Testis (tissue), 5 donors: ENCODE measurements at places on chromosomes 3 and 15. TPM values are rescaled to one million over a fixed set of nuclear protein-coding genes. Genes with fewer than 3 reads are reported as not detected.
A peak's percentile ranks its signal among the peaks of the same experiment; 100 is the strongest.

GRIP2 gene
- 2.4 TPM for total RNA-seq

CKMT1B gene
- 0.56 TPM for total RNA-seq

C15orf61 gene
- 28.6 TPM for total RNA-seq

CASR gene
- total RNA-seq: 1.2 TPM

CLDN1 gene
- 37.5 TPM for total RNA-seq

SLC12A8 gene
- 21.0 TPM for total RNA-seq

SMARCC1 gene
- 64.4 TPM for total RNA-seq

COX17 gene
- 35.4 TPM for total RNA-seq

GRCh38 chr3:169218314-169218983 is 445.1 kb downstream of the MECOM start:
- H3K27ac ChIP-seq: no peak overlapping the region
- peak overlapping the region; percentile 26 for H3K4me3 ChIP-seq
- H3K4me1 ChIP-seq: no peaks in the 10 kb centered on the region
- H3K36me3 ChIP-seq: no peaks in the 10 kb centered on the region
- no peaks in the 10 kb centered on the region for H3K27me3 ChIP-seq

DNA sequence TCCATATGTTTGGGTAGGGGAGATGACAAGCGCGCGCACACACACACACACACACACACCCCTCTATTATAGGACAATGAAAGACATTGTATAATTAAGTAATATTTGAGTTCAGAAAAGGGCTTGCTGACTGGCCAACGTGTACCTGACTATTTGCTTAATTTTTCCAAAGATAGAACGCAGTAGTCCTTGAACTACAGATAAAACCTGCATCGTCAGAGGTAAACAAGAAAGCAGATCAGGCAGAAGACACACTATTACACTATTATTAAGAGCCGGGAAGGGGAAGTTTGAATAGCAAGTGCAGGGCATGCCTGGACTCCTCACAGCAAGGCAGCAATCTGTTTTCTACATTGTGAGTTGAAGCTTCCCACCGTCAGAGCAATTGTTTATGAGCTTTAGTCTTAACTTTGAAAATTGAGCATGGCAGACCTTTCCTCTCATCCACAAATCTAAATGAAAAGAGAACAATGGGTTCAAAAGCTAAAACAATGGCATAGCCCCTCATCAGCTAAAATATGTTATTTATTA is 427.7 kb downstream of the GABRG3 start:
- DNase-seq: no peak
- no peak overlapping the region for H3K27ac ChIP-seq
- H3K36me3 ChIP-seq: no peaks in the 10 kb centered on the region
- H3K4me1 ChIP-seq: no peaks in the 10 kb centered on the region

- no peak for DNase-seq
- no peak overlapping the region for H3K4me3 ChIP-seq
- H3K36me3 ChIP-seq: no peaks in the 10 kb centered on the region
- H3K27me3 ChIP-seq: no peaks in the 10 kb centered on the region
- H3K27ac ChIP-seq: no peak overlapping the region
These were observed 1297.9 kb downstream of the ROBO2 start for GRCh38 chr3:78337801-78338211.

DNA sequence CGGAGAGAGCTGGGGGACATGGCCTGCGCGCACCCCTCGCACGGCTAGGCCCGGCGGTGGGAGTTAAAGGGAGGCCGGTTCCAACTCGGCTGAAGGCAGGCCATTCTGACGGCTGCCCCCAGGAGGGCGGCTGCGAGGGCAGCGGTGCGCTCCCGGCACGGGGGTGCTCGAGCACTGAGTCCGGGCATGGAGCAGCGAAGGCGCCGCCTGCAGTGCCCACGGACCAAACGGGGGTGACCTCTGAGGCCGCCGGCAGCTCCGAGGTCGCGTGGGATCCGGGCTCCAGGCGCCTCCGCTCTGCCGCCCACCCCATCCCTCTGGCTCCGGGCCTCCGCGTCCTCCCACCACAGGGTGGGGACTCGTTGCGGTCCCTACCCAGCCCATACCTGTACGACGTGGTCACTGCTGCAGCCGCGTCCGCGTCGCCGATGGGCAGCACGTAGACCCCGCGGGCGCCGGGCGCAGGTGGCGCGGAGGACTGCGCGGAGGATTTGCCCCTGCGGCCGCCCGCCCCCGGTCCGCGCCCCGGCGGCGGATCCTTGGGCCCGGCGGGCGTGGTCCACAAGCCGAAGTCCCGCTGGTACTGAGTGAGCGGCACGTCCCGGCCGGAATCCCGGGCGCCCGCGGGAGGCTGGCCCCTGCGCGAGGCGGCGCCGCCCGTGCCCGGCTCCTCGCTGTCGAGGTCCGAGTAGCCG is 469 bp downstream of the MAP6D1 start:
- no peak for DNase-seq
- no peaks in the 10 kb centered on the region for H3K27me3 ChIP-seq
- peak overlapping the region; percentile 57 for H3K4me3 ChIP-seq
- peaks cover 4% of the 10 kb centered on the region for H3K4me1 ChIP-seq
- no peak overlapping the region for H3K27ac ChIP-seq

DNA sequence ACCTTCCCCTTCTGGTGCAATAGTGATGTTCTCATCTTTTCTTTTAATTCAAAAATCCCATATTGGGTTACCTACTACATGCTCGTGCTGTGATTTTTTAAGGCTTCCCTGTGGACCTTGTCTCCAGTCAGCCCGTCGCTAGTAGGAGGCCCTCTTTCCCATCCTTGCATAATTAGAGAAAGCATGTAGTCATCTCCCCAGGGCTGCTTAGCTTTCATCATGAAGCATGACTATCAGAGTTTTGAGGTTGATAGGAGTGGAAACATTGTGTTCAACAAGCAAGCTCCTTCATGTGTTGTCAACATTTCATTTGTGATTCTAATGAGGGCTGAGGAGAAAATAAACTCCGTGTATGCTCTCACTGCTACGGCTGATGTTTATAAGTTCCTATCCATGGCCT is 8.7 kb upstream of the LRTM1 start:
- no peak for DNase-seq
- H3K27ac ChIP-seq: no peak overlapping the region
- H3K27me3 ChIP-seq: no peaks in the 10 kb centered on the region
- H3K4me1 ChIP-seq: no peaks in the 10 kb centered on the region

DNA sequence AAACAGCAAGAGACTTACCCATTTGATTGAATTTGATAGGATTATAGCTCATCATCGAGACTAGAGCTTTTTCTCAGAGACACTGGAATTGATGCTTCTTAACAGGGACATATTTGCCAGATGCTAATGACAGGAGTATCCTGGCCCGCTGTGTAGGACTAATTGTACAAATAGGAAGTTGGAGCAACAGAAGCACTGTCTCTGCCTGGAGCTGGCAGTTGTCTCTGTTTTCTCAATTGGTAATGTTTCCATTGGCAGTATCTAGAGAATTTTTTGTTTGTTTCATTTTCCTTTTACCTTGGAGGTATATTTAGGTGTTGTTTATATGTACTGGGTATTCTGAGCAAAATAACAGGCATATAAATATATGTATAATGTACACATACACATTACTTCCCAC is 8.9 kb upstream of the PCOLCE2 start:
- no peak overlapping the region for H3K27ac ChIP-seq
- H3K36me3 ChIP-seq: no peaks in the 10 kb centered on the region
- DNase-seq: no peak
- no peaks in the 10 kb centered on the region for H3K27me3 ChIP-seq

DNA sequence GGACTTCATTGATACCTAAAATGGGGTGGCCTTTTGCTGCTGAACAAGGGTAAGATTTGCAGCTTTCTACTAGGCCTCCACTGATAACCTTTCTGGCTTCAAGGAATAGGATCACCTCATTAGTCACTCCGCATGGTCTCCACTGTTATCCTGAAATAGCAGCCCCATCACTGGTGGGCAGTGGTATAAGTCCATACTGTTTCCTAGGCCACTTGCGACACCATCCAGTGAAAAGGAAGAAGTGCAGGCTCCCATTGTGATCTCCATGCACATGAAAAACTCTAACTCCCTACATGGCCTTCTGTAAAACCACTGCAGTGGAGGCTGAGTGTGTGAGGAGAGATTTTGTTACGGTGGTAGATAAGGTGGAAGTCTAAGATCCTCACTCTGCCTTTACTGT is 1455.9 kb downstream of the SI start:
- H3K27me3 ChIP-seq: no peaks in the 10 kb centered on the region
- no peak overlapping the region for H3K4me3 ChIP-seq
- no peaks in the 10 kb centered on the region for H3K36me3 ChIP-seq
- H3K27ac ChIP-seq: no peak overlapping the region

DNA sequence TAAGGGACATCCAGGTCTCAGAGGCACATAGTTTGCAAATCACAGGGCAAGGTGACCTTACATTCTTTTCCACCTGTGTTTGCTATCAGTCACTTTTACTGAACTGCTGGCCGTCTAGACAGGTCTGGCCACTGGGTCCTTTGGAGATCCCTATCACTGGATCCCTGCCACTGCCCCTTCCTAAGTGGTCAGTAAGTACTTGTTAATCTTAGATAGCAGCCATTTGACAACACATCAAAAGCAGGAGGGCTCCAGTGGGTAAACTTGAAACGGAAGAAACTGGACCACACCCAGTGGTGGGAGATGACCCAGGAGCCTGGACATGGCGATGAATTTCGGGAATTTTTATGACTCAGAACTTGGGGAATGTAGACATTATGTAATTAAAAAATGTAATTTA is 28.9 kb upstream of the RASGRP1 start:
- H3K27ac ChIP-seq: no peak overlapping the region
- H3K4me3 ChIP-seq: no peak overlapping the region
- H3K4me1 ChIP-seq: no peaks in the 10 kb centered on the region
- H3K27me3 ChIP-seq: no peaks in the 10 kb centered on the region

DNA sequence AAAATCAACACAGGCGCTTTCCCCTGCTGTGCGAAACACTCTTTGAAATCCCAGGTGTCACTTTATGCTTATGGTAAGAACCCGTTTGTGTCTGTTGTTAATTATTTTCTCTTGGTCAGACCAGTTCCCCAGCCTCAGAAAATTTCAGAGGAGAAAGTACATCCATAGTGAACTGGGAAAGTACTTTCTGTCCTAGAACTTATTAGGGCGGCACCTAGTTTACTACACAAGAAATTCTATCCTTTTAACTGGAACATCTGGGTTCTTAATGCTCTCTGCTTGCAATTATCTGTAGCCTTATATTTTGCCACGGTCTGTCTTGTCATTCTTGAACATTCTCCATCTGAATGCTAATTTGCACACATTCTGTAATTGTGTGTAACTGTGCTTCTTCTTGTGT is 215.0 kb downstream of the PTPRG start:
- H3K27ac ChIP-seq: peak overlapping the region; percentile 52
- peaks cover 11% of the 10 kb centered on the region for H3K4me1 ChIP-seq
- no peaks in the 10 kb centered on the region for H3K27me3 ChIP-seq
- H3K4me3 ChIP-seq: no peak overlapping the region
- no peaks in the 10 kb centered on the region for H3K36me3 ChIP-seq
- no peak for DNase-seq

DNA sequence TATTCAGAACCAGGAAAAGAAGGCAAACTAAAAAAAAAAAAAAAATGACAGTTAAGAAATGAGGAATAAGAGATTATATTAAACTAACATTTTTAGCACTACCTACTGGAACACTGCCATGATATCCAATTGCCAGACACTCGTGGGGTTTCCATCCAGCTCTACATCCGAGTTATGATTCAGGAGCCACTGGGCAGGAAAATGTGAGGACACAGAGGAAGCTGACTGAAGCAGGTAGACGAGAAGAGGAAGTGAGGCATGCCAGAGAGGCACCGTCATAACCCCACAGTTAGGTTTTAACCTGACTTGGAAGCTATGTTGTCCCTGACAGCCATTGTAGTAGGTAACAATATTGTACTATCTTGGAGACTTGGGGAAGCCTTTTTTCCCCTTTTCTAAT is 495.0 kb downstream of the NLGN1 start:
- no peak overlapping the region for H3K4me3 ChIP-seq
- H3K27ac ChIP-seq: no peak overlapping the region
- H3K27me3 ChIP-seq: no peaks in the 10 kb centered on the region
- no peak for DNase-seq
- H3K4me1 ChIP-seq: no peaks in the 10 kb centered on the region

DNA sequence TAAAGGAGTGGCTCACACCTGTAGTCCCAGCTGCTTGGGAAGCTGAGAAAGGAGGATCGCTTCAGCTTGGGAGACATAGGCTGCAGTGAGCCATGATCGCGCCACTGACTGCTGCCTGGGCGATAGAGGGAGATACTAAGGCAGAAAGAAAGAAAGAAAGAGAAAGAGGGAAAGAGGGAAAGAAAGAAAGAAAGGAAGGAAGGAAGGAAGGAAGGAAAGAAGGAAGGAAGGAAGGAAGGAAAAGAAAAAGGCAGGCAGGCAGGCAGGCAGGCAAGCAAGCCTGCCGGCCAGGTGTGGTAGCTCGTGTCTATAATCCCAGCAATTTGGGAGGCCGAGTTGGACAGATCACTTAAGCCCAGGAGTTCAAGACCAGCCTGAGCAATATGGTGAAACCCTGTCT is 15.3 kb downstream of the SLC28A1 start:
- no peak overlapping the region for H3K4me3 ChIP-seq
- H3K27me3 ChIP-seq: no peaks in the 10 kb centered on the region
- no peaks in the 10 kb centered on the region for H3K4me1 ChIP-seq

- peaks cover 11% of the 10 kb centered on the region for H3K4me1 ChIP-seq
- peak; percentile 48 for DNase-seq
- H3K4me3 ChIP-seq: peak overlapping the region; percentile 78
- no peaks in the 10 kb centered on the region for H3K27me3 ChIP-seq
These were observed 600 bp downstream of the FBXO45 start for GRCh38 chr3:196569003-196569516.

GRCh38 chr3:179464323-179465092 is 13.2 kb upstream of the GNB4 start:
- no peaks in the 10 kb centered on the region for H3K4me1 ChIP-seq
- H3K27me3 ChIP-seq: no peaks in the 10 kb centered on the region
- no peak overlapping the region for H3K27ac ChIP-seq
- H3K4me3 ChIP-seq: no peak overlapping the region
- DNase-seq: no peak

- no peak overlapping the region for H3K4me3 ChIP-seq
- no peaks in the 10 kb centered on the region for H3K36me3 ChIP-seq
- DNase-seq: no peak
- H3K27ac ChIP-seq: no peak overlapping the region
These were observed 100.3 kb upstream of the TPRG1 start for GRCh38 chr3:189071446-189071845.

DNA sequence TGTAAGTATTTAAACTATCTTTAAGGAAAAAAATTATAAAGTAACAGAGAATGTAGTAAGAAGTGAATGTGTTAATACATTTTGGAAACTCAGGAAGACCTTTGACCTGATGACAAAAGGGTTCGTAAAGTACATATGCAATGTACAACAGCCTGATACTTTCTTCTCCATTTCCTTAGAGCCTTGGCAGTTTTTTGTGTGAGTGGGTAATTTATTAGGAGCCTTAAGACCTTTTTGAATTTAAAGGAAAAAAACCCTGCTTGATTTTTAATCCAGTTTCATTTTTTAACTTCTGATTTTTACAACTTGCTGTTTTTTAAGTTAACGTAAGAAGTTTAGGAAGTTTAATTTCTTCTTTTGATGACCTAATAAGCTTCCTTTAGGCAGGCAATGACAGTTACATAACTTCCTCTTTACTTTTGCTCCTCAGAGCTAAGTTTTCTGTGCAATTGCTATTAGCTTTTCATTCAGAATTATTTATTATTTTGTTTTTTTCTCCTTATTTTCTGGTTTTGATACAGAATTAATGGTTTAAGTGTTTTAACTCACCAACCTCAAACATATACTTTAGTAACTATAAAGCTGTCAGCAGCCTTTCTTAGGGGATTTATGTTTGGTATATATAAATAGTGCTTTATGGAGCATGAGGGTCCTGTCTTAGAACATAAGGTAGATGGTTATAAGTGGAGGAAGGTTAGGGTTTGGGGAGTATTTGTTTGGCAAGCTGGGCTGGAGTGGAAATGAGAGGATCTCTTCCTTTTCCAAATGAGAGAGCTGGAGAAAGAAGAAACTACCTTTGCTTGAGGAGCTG is 35.2 kb downstream of the ARMC8 start:
- no peaks in the 10 kb centered on the region for H3K36me3 ChIP-seq
- DNase-seq: no peak
- H3K4me3 ChIP-seq: no peak overlapping the region
- no peaks in the 10 kb centered on the region for H3K4me1 ChIP-seq
- H3K27me3 ChIP-seq: no peaks in the 10 kb centered on the region
